ENCODE measurements at places on chromosomes 5 and 9.

DNA sequence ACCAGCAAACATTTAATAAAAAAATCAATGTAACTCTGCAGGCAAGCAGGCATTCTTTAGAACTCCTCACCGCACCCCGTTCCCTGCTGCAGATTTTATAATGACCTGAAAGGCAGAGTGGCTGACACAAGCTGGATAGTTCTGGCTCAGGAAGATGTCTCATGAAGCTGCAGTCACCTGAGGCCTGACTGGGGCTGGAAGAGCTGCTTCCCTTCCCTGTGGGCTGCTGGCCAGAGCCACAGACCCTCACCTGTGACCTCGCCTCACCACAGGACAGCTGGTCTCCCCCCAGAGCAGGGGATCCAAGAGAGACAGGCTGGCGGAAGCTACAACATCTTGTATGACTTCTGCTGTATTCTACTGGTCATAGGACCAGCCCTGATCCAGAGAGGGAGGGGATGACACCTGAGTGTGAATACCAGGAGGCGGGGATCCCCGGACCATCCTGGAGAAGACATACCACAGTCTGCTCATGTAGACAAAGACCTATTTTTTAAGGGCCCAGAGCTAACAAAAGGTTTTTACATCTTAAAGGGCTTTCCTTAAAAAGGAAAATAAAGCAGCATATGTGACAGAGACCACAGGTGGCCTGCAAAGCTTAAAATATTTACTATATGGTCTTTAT, 43.9 kb downstream of the RAPGEF1 start:
- no peak for DNase-seq

- DNase-seq: no peak
Measured at GRCh38 chr9:133470427-133470924, 8.4 kb downstream of the SLC2A6 start.

GRCh38 chr9:99515093-99515492, 293.0 kb downstream of the SEC61B start:
- no peak for DNase-seq

DNA sequence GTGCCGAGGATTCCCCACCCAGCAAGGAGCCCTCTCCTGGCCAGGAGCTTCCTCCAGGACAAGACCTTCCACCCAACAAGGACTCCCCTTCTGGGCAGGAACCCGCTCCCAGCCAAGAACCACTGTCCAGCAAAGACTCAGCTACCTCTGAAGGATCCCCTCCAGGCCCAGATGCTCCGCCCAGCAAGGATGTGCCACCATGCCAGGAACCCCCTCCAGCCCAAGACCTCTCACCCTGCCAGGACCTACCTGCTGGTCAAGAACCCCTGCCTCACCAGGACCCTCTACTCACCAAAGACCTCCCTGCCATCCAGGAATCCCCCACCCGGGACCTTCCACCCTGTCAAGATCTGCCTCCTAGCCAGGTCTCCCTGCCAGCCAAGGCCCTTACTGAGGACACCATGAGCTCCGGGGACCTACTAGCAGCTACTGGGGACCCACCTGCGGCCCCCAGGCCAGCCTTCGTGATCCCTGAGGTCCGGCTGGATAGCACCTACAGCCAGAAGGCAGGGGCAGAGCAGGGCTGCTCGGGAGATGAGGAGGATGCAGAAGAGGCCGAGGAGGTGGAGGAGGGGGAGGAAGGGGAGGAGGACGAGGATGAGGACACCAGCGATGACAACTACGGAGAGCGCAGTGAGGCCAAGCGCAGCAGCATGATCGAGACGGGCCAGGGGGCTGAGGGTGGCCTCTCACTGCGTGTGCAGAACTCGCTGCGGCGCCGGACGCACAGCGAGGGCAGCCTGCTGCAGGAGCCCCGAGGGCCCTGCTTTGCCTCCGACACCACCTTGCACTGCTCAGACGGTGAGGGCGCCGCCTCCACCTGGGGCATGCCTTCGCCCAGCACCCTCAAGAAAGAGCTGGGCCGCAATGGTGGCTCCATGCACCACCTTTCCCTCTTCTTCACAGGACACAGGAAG, 120.2 kb downstream of the RGS3 start:
- DNase-seq: no peak

DNA sequence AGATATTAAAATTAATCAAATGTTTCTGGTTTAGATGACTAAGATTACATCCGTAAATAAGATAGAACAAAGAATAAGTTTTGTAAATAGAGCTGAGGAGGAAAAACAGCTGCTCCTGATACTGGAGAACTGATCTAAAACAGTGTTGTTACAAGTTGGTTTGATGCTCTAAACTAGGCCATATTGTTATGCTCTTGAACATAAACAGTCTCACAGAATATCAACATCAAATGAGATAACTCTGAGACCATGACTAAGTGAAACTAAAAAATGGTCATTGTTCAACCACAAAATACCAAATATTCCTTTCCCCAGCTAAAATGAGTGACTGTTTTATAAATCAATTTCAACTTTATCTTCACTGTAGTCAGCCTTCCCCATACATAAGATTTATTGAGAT, 16.5 kb upstream of the SRFBP1 start:
- no peak for DNase-seq

DNA sequence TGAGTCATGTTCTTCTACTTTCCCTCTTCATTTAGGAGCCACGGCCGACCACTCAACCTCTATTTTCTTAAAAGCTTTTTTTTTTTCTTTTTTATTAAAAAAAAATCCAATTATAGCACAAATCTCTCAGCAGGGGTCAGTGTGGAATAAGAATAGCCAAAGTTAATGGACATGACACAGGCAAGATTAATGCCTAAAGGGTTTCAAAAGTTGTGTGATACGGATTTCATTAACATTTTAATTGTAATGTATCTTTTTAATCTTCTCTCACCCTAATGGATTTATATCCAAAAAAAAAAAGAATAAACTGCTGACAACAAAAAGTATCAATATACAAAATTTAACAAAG, 5.4 kb downstream of the NACC2 start:
- no peak for DNase-seq

DNA sequence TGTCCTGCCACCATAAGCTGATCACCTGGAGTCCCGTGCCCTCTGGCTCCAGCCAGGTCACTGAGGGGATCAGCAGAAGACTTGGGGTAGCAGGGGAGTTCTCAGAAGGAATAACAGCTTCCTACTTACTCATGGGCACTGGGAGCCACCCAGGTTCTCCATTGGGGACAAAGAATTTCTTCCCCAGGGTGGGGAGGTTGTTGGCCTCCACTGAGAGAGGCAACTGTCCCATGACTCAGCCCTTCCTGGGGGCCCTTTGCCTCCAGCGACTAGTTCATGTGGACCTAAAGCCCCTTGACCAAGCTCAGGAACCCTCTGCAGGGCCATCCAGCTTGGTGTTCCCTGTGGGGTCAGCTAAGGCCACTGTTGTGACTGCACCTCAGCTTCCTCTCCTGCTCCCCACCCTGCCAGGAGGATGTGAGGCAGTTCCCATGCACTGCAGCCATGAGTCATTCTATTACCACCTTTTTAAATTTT, 175.0 kb downstream of the AUH start:
- no peak for DNase-seq

DNA sequence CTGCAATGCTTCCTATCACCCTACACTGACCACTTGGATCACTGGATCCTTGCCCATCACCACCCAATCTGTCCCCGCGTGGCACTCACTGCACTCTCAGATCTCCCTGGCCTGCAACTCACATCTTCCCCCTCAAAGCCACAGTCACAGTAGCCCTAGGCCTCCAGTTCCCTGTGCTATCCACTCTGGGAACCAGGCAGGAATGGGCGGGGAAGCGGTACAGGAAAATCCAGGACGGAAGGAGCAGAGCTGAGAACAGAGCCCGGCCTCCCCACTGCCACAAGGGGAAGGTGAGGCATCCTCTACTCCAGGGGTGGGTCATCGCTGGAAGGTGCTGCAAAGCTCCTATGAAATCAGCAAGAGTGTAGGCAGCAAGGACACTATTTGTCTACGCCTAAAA, 102.6 kb downstream of the ESM1 start:
- DNase-seq: no peak

- no peak for DNase-seq
Measured at GRCh38 chr9:135309763-135310125, 169.8 kb upstream of the PPP1R26 start.

- no peak for DNase-seq
Measured at GRCh38 chr5:149433524-149434131, 54.5 kb upstream of the IL17B start.

- DNase-seq: no peak
Measured at GRCh38 chr5:25489834-25490538, 845.2 kb upstream of the CDH10 start.

DNA sequence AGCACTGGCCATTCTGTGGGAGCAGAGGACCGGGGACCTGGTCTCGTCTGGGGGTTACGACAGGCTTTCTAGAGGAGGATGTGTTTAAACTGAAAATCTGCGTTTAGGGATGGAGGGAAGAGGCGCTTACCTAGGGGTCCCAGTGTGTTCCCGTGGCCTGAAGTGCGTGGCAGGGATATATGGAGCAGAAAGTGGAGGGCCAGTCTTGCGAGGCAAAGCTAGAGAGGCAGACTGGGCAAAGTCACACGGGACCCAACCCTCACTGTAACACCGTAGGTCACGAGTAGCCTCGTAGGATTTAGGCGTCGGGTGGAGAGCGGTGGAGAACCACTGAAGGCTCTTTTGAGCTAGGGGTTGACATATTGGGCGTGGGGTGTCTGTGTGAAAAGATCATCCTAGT, 32.8 kb upstream of the POMT1 start:
- DNase-seq: no peak

GRCh38 chr5:153168241-153168640, 322.2 kb upstream of the GRIA1 start:
- DNase-seq: no peak

DNA sequence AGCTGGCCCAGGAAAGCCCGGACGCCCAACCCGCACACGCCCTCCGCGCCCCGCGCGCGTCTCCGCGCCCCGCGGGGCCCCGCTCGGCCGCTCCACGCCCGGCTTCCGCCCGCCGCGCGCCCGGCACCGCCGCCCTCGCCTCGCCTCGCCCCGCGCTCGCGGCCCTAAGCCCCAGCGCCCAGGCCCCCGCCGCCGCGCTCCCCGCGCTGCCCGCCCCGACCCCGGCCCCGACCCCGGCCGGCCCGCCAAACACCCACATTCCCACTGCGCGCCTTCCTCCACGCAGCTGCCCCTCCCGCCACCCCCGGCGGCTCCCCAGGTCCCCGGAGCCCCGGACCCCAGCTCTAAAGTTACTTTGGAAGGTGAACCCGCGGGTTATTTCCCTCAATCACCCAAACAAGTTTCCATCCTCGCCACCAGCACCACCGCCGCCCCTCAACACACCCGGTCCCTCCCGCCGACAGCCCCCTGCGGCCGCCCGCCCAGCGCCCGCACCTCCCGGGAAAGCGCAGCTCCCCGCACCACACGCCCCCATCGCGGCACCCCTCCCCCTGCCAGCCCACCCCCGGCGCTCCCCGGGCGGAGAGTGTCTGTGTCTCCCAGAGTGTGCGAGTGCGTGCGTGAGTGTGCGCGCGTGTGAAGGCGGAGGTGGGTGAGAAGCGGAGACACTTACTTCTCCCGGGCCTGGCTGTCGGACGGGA, 439 bp downstream of the SSBP2 start:
- DNase-seq: no peak

- no peak for DNase-seq
Measured at GRCh38 chr5:83924171-83924570, 203.5 kb upstream of the HAPLN1 start.

GRCh38 chr5:163104464-163104863, 332.9 kb upstream of the CCNG1 start:
- DNase-seq: peak; percentile 0

- DNase-seq: no peak
Measured at GRCh38 chr5:123427281-123427680, 4.1 kb upstream of the CEP120 start.

GRCh38 chr5:111278858-111279504, 54.8 kb downstream of the CAMK4 start:
- DNase-seq: no peak

DNA sequence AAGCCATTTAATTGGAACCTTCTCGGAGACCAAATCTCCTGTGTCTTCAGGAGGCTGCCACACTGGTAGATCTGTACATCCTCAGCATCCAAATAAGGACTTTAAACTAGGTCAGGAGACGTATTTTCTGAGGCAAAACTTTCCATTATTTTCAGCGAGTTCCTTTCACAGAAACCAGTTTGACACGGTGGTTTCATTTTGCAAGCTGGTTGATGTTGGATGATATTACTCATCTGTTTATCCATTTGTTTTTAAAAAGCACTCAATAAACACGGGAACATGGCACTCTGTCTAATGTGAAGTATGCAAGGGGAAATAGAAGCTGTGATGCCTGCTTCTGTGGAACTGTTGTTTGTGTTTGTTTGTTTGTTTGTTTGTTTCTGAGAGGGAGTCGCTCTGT, 199.6 kb downstream of the ERCC6L2 start:
- DNase-seq: no peak

GRCh38 chr9:100554935-100555401, 22.9 kb upstream of the CAVIN4 start:
- DNase-seq: no peak

DNA sequence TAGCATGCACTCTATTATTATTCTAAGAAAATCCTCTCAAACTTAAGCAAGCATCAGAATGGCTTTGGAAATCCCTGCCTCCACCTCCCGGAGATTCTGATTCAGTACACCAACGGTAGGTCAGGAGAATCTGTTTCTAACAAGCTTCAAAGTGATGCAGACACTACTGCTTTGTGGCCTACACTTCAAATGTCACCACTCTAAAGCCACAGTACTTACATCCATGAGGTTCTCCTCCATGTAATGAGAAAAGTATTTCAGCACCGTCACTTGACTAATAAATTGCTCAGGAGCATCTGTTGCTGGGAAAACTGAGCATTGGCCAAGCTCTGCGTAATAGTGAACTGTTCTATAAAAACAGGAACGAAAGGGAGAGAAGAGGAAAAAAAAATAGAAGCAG, 4.8 kb downstream of the PLK2 start:
- no peak for DNase-seq

GRCh38 chr5:155727512-155728145, 599.3 kb upstream of the SGCD start:
- no peak for DNase-seq

GRCh38 chr5:130090569-130091270, 186.5 kb downstream of the CHSY3 start:
- no peak for DNase-seq
